NCI-H2171 treated with DMSO at 0.1 percent for 48 hours (cell line): ENCODE measurements at places on chromosomes 2 and 18.

DNA sequence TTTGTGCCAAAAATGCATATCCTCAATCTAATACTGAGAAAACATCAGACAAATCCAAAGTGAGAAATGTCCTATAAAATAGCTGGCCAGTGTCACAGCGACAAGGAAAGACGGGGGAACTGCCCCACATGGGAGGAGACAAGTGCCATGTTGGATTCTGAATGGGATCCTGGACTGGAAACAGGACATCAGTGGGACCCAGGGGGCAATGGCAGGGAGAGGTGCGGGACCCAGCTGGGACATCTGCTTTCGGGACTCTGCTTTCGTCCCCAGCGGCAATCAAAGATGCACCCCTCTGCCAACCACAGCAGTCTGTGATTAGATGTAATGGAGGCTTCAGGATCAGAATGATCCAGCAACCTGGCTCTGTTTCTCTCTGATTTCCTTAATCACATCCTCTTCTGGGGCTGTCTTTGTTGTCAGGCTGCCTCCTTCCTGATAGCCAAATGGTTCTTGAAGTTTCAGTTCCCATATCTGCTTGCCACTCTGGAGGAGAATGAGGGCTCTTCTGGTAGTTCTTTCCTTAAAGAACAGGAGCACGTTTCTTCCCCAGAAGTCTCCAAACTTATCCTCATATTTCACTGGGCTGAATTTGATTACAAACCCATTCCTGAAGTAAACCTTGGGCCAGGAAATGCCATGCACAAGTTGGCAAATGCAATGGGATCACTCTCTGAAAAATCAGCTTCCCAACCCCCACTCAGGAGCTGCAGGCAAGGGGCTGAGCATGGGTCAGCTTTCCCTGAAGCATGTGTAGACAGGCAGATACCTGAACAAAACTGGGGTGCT, 13.6 kb upstream of the PROC start:
- DNase-seq: no peak

- peak; percentile 64 for DNase-seq
These were observed 144.3 kb upstream of the MAP3K20 start for GRCh38 chr2:172931256-172931894.

DNA sequence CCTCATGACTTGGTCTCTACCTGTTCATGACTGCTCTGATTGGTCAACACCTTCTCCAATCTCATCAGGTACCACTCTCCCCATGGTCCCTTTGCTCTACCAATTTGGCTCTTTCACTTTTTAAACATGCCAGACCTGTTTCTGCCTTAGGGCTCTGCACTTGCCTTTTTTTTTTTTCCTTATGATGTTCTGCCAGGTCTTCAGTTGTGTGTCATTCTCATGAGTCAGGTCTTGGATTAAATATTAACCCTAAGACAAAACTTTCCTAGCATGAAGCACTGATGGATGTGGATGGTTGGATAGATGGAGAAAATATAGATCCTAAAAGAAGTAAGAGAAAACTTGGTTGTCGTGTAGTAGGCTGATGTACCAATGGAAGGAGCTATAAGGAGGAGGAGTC, 219.3 kb downstream of the TTC32 start:
- DNase-seq: no peak

DNA sequence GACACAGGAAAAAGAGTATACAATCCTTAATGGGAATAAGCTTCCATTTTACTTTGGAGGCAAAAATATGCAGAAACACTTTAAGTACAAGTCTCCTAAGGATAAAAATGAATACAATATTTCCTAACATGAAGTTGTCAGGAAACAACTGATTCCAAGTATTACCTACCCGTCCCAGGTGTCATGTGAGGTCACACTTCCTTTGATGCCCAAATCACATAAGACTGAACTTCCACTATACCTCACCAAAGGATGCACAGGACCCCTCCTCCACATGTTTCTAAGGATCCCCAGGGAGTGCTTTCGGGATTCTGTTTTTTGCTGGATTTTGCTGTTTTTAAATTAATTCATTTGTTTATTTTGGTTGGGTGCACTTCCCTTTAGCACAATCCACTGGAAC, 438.5 kb upstream of the TCF4 start:
- no peak for DNase-seq

DNA sequence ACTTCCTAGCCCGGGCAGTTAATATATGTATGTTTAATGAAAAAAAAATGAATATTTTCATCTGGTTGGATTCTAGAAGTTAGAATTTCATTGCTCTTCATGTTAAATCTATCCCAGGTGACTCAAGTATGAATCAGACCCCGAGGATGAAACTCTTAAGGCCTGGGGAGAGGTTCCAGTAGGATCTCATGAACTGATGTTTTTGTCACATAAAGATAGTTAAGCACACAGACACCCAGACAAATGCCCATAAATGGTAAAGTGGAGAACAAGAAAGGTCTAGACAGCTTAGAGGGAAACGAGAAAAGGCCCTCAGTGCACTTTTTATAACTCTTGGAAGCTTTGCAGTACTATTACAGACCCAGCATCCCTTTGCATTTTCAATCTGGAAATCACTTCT, 114.1 kb downstream of the RIF1 start:
- no peak for DNase-seq

- no peak for DNase-seq
These were observed 5.4 kb upstream of the KCNJ13 start for GRCh38 chr2:232781765-232782164.

GRCh38 chr2:173415431-173416381, 61.0 kb downstream of the CDCA7 start:
- DNase-seq: peak; percentile 93

GRCh38 chr2:28751956-28752630, 463 bp downstream of the PPP1CB start:
- DNase-seq: no peak

DNA sequence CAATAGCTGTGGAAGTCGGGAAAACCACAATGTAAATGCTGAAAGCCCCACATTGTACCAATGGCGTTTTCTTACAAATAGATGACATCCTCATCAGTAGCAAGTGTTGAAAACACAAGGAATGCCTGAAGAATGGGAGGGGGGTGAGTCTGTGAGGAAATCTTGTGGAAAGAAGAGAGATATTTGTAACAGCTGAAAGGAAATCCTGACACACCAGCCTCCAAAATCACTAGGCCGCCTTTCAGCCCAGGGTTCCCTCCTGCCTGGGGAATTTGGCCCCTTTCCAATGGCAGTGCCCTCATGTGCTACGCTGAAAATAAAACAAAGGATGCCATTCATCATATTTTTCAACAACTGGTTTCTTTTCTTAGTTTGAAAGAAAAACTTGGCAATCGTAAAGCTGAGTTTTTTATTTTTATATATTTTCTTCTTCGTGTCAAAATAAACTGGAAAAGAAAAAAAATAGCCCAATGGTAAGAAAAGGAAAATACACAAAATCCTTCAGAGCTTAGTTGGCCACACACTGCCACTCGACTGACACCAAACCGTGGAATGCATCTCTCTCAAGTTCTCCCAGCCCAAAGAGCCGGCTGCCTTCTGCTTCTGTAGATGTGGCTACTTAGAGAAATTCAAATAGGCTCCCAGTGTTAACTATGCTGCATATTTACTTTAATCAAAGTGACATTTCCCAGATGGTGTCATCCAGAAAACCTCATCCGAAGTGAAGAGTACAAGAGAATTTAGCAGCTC, 52.0 kb downstream of the FTCDNL1 start:
- no peak for DNase-seq

GRCh38 chr2:11865378-11865777, 118.9 kb downstream of the LPIN1 start:
- DNase-seq: no peak

DNA sequence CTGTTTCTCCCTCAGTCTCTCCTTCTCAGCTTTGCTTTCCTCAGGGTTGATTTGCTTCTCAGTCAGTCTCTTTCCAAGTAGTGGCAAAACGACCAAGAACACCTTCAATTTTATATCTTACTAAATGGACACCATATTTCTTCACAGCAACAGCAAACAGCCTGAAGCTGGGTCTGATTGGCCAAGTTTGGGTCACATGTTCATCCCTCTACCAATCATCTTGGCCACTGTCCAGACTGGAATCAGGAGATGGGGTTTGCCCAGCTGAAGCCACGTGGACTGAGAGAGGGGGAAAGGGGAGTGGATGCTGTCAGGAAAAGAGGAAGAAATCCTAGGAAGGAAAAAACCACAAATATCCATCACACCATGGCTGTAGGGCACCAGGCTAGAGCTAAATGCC, 42.0 kb upstream of the ACMSD start:
- no peak for DNase-seq

DNA sequence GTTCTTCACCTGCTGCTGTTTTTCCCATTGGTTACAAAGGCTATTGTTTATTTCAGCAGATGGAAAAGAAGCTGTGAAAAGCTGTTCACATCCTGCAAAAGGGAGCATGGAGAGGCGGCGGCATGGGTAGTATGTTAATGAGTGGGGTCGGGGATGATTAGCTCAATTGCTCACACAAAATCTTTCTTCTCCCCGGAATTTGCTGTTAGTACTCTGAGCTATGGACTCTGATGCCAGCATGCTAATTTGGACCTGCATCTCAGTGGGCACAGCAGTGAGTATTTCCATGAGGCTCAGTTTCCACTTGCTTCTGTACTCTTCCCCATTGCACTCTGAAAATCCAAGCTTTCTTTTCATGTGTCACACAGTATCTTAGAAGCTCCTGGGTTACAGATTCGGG, 61.6 kb downstream of the DNER start:
- no peak for DNase-seq

GRCh38 chr2:71560638-71561011, 107.3 kb downstream of the DYSF start:
- DNase-seq: no peak

DNA sequence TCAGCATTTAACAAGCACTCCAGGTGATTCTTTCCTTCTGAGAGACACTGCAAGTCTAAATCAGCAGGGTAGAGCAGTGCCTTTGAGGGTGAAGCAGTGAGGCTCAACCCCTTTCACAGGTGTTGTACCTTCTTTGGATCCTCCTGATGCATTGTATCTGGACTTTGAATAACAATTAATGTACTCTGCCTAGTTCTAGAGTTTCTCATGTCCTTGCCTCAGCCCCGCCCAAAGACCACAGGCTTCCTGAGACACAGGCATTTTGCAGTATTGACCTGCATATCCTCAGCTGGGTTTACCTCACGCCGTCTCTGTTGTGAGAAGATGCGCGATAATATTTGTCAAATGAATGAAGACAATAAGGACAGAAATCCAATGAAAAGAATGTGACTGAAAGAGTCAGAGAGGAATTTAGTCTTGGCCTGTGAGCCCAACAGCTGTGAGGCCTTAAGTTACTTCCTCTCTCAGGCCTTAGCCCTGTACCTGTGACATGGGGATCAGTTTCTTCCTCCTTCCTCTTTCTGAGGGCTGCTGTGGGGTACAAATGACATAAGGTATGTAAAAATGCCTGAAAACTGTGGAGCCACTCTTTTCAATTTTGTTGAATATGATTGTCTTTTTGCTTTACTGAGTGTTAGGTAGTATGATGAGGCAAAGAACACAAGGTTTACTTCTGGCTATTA, 43.7 kb downstream of the WIPF1 start:
- DNase-seq: no peak

GRCh38 chr2:159711562-159712142, 654 bp upstream of the MARCHF7 start:
- DNase-seq: no peak
